ENCODE measurements at places on chromosomes 6 and 20.
A peak's percentile ranks its signal among the peaks of the same experiment; 100 is the strongest.

DNA sequence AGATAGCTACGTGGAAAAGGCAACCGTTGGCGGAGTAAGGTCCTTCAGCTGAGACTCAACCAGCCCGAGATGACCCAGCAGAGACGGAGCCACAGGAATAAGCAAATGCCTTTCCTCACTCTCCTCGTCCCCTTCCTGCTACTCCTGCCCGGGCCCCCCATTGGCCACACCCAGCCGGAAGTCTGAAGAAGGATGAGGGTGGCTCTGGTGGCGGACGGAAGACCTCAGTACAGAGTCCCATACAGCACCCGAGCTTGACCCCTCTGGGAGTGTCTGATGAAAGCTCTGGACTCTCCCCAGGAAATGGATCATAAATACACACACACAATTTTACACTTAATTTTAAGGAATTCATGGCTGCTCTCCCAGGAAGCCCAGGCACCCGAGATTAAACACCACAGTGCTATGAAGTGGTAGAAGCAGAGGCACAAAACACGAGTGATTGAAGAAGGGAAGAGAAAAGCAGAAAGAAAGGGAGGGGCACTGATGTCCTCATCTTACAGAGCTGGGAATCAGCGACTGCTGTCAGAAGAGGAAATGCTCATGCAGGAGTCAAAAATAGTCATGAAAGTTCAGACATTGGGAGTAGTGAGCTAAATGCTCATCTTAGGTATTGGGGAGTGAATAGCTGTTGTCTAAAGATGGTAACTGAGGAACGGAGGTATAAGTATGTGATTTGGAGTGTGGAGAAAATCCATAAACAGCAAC lies 125.6 kb downstream of the BANF2 start:
- DNase-seq = no peak

DNA sequence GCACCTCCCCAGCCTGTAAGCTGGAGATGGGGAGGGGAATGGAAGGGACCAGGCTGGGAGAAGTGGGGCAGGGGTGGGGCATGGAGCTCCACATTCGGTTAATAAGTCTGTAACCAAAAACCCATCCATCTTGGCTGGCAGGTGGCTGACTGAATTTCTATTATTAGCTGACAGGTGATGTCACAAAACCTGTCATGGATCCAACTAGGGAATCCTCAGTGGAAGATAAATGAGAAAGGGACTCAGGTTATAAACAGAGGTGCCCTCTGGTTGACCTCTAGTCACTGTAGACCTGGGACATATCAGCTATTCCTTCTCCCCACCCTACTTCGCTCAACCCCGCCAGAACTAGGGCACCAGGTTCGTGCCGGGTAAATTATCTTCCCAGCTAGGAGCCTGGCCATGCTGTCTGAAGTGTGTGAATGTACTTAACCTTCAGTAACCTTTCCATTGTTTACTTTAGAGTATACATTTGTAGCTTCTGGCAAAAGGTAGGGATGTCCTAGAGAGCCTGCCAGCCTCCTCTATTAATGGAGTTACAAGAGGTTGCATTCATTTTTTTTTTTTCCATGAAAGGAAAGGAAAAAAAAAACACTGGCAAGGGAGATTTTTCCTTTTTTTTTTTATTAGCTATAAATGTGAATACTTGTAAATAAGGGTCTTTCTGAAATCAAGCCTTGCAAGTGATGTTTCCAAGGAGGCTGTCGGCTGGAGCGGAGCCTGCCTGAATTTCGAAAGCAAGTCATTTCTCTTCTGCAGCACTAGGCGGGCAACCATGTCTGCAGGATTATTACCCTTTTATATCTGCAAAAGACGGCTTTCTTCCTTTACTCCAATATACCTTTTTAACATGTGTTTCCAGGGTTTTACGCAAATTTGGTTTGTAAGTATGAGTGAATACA lies 135.9 kb downstream of the TMEM242 start:
- DNase-seq = no peak

GRCh38 chr6:43740961-43741764 lies 28.8 kb upstream of the VEGFA start:
- DNase-seq = no peak

GRCh38 chr20:3193806-3194616 lies 10.5 kb downstream of the DDRGK1 start:
- no peak for DNase-seq

DNA sequence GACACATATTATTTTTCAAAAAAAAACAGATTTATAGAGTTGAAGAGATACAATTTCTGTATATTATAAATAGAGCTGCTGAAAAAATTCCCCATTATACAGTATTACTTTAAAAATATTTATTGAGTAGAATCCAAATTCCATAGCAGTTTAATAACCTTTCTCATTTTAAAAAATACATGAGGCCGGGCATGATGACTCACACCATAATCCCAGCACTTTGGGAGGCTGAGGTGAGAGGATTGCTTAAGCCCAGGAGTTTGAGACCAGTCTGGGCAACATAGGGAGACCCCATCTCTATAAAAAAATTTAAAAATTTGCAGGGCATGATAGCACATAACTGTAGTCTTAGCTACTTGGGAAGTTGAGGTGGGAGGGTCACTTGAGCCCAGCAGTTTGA lies 13.0 kb downstream of the ATRN start:
- DNase-seq = no peak

GRCh38 chr6:133183691-133184090 lies 57.5 kb upstream of the EYA4 start:
- DNase-seq = no peak

DNA sequence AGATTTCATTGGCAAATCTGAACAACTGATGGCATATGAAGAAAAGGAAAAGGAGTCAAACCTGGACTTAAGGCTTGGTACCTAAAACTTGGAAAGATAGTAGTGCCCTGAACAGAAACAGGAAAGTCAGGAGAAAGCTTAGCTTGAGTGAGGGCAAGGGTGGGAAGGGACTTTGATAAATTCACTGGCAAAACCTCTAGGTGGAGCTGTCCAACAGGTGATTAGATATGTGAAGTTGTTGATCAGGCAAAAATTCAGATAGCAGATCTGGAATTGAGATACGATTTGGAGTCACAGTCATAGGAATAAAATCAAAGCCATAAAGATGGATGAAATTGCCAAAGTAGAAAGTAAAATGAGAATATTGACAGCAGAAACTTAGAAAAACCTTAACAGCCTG lies 16.1 kb upstream of the ZNF292 start:
- DNase-seq = peak; percentile 79

- DNase-seq = no peak
These were observed 667.6 kb downstream of the KIF16B start for GRCh38 chr20:15905661-15906060.

GRCh38 chr6:27002447-27002846 lies 245.1 kb upstream of the PRSS16 start:
- no peak for DNase-seq

GRCh38 chr6:12969966-12970365 lies 253.4 kb downstream of the PHACTR1 start:
- no peak for DNase-seq

DNA sequence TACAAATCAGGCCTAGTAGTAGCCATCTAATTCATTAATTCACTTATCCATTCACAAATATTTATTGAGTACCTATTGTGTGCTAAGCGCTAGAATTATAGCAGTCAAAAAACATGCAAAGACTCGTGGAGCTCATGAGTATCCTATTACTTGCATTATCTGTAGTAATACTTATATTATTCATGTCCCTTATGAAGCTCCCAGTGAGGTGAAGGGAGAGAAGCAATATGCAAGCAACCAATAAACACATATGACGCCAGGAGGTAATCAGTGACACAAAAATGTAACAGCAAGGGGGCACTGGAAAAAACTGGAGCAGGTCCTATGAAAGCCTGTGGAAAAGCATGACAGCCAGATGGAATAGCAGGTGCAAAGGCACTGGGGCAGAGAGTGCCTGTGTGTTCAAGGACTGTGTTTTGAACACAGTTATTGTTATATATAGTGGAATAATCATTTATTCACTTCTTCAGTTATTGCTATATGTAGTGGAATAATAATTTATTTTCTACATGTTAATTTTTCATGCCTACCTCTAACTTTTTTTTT lies 109.5 kb downstream of the KIF13A start:
- DNase-seq = no peak

DNA sequence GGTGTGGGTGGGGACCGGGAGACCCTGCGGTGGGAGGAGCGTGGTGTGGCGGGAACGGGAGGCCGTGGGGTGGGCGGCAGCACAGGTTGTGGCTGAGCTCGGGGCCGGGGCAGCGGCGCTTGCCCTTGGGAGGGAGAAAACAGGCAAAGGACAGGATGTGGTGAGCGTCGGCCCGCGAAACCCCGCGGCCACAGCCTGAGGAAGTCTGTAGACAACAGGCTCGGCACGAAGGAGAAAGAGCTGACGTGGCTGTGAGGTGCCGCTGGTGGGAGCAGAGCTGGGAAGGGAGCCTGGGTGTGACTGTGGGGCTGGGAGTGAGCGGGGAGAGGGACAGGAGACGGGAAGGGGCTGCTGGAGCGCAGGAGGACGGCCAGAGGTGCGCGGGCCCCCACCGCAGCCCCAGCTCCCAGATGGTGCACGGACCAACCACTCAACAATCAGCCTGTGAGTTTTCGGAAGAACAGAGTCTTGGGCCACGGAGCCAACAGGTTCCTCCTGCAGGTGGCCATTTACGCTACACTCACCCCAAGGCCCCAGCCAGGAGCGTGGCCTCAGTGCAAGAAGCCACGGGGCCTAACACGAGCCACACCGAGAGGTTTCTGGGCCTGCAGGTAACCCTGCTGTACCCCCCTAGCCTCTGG lies 202.8 kb downstream of the DLL1 start:
- DNase-seq = peak; percentile 63

DNA sequence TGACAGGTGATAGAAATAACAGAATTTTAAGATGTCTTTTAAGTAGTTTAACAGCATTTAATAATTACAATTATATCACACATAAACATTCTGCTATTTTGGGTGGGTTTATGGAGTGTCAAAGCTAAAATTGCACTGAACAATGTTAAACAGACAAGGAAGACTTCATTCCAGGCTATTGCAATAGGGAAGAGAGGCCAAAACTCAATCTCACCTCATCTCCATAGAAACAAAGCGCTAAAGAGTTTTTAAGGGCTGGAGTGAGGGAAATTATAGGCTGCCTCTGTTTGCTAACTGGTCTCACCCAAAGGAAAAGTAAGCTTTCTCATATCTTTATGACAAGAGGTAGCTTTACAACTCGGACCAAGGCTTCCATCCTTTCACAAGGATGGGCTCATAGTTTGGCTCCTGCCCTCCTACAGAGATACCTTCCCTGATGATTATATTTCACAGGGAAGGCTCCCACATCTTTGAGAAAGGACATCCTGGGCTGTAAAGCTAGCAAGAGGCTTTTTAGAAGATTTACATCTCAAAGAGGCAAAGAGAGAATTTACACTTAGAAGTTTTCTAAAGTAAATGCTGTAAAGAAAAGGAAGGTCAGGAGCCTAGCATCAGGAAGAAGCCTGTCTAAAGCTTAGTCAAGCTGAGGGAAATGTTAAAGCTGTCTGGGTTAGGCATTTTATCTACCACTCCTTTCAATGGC lies 350.2 kb upstream of the IMPG1 start:
- no peak for DNase-seq

- DNase-seq = no peak
These were observed 321.4 kb downstream of the FARS2 start for GRCh38 chr6:5582762-5583161.

- DNase-seq = no peak
These were observed 169.5 kb upstream of the HDAC2 start for GRCh38 chr6:114140416-114140815.

DNA sequence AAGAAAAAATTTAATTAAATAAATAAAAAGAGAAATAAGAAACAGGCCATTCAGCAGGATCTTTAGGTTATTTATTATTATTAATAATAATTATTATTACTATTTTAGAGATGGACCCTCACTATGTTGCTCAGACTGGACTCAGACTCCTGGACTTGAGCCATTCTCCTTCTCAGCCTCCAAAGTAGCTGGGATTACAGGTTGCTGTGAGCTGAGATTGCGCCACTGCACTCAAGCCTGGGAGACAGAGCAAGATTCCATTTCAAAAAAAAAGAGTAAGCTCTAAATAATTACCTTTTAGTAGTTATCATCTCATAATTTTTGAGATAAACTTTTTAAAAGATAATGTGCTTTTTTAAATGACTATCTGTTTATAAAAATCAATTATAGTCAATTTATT lies 1102.8 kb upstream of the GJE1 start:
- no peak for DNase-seq

DNA sequence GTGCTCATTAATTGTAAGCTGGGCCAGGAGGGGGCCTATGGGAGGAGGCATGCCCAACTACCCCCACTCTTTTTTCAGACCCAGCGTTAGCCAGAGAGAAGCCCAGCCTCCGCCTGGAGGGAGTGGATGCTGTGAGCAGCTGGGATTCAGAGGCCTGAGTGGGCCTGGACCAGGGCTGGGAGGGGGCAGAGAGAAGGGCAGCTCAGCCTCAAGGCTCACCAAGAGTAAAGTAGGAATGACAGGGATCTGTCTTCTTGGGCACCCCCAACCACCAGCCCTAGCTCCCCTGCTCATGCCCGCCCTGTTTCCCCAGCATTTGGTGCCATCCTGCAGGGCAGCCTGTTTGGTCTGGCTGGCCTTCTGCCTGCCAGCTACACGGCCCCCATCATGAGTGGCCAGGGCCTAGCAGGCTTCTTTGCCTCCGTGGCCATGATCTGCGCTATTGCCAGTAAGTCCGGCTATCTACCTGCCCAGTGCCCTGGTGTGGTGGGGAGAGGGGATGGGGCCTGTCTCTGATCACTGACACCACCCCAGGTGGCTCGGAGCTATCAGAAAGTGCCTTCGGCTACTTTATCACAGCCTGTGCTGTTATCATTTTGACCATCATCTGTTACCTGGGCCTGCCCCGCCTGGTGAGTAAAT lies 6.8 kb downstream of the SLC29A1 start:
- no peak for DNase-seq

- DNase-seq = no peak
These were observed 646.1 kb upstream of the DEFB115 start for GRCh38 chr20:30611239-30611984.

GRCh38 chr6:29547573-29547972 lies 12.0 kb downstream of the UBD start:
- no peak for DNase-seq

Data from CD4-positive, alpha-beta T cell treated with Interleukin-21 for 1 hour (primary cell).